ENCODE measurements at places on chromosomes 1 and 21.

- DNase-seq, result peak; percentile 76
These were observed 71.1 kb downstream of the IER5 start for GRCh38 chr1:181159451-181160140.

DNA sequence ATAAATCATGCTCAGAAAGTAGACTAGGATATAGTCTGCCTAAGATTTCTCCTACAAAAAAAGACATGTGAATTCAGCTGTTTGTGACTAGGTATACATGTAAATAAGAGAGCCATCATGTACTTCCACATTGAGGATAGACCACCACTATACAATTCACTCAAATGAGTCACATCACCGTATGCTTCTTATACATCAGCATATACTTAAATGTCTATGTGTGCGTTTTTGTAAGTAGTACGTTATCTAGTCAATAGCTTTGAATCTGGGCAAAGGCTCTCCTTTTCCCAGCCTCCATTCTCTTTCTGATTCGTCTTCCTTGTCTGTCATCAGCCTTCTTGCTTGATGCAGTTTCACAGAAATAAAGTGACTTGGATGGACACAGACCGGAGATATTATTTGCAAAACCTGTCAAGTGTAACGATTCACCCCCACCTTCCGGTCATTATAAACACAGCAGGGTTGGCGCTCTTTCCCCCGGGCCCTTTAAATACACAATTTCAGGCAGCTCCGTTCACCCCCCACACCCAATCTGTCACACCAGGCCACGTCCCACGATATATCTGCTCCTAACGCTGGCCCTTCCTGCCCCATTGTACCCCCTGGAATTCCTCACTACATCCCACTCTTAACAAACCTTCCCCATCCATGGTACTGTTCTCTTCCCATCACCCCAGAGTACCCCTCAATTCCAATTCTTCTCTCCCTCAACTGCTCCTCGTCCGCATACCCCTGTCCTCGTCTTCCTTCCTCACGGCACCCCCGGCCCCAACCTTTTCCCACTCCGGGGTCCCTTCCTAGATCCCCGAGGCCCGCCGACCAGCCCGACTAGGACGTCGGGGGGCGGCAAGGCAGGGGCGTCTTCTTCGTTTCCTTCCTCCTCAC is 636 bp downstream of the VAMP4 start:
- peak; percentile 70 for DNase-seq

GRCh38 chr1:115363171-115363570 is 25.1 kb upstream of the NGF start:
- DNase-seq, result no peak

- DNase-seq, result no peak
These were observed 10.4 kb downstream of the HYI start for GRCh38 chr1:43443197-43443946.

DNA sequence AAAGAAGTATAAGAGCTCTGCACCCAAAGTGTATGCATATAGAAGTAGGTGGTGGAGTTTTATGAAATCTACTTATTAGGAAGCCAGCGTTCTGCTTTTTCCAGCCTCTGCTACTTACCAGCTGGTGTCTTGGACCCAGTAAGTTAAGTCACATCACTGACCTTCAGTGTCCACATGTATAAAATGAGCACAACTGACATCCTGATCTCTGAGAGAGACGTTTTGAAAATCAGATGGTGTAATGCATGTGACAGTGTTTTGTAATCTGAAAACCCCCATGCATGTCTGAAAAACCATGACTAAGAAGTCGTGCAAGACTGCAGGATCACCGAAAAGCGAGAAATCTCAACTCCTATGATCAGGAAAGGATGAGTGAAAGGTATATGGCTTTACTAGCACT is 2.0 kb downstream of the CR1 start:
- no peak for DNase-seq

GRCh38 chr1:234206651-234207284 is 166.5 kb upstream of the COA6 start:
- DNase-seq, result no peak

- DNase-seq, result no peak
These were observed 70.2 kb upstream of the FAM20B start for GRCh38 chr1:178955391-178955954.

DNA sequence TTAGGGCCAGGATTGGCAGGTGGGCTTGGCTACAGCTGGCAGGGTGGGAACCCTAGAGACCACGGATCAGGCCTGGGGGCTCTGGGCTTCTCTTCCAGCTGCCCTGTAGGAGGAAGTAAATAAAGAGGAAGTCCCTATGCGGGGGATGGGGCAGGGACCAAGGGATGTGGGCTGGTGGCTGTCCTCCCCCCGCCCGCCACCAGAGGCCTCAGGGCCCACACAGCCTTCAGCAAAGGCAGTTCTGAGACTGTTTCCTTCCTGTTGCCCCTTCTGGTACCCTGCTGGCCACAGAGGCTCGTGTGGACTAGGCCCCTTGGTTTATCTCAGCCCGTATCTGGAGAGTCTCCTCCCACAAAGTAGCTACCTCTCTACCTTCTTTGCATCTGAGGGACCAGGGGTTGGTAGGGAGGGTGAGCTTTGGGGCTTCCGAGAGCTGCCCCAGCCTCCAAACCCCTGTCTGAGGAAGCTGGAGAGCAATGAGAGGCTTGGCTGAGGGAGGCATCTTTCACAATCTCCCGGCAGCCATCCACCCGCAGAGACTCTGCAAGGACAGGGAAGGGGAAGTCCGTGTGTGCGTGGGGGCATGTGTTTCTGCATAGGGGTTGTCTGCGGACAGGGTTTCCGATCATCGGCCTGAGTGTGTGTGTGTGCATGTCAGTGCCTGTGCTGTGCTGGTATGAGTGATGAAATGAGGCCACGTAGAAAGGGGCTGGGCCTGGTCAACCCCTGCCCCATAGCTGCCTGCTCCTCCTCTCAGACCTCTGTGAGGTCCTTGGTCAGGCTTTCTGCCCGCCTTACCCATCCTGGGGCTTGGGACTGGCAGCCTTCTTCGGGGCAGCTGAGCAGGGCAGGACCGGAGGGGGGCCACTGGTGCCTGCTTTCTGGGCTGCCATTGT is 12.5 kb downstream of the RPS6KA1 start:
- peak; percentile 92 for DNase-seq

DNA sequence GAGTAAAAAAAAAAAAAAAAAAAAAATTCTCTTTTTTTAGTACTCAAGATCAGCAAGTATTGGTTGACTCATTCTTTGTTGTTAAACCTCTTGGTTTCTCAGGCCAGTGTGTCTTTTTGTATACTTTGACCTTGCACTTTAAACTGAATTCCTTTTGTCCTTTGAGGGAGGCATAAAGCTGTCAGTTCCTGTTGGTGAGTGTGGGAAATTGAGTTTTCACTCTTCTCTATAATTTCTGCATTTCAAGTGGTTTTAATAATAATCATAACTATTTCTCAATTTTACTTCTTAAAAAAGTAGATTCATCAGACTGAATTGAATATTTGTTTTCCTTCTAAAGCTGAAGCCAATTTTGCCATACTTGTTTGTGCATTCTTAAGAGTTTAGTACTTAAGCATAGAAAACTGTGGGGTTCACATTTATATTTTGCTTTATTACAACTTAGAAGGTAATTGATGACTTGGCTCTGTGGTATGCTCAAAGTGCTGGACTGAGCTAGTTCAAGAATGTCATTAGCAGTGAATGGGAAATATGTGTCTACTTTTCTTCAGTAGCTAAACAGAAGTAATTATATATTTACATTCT is 43.4 kb downstream of the ITSN1 start:
- DNase-seq, result no peak
